ENCODE measurements at places on chromosomes 11 and 22.

DNA sequence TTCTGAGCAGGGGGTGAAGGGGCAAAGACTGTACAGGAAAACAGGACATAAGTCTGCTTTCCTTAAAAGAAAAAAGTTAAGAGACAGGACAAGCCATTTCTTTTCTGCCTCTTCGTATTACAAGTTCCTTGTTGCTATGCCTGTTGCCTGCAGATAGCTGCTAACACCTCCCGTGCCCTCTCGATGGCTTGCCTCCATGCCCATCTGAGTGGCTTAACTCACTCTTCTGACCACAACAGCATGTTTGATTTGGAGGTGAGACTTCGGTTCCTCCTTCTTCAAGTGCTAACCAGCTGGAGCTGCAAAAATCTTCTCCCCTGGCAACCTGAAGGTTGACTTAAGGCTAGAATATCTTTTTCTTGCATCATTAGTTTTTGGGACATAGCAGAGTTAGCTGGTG is 103.1 kb downstream of the PRR5L start:
- DNase-seq, result peak; percentile 40

DNA sequence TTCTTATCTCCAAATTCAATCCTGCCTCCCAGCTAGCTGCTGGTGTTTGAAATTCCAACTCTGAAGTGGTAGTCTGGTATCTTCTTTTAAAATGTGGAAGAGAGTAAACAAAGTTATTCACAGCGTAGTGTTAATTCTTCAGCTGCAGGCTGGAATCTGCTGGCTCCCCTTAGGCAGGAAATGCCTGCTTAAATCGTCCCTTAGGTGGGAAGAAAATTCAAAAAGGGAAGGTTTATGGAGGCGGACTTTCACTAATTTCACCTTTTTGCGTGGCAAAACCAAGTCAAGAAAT is 439.0 kb upstream of the CCDC90B start:
- no peak for DNase-seq

GRCh38 chr22:48845356-48845936 is 982.2 kb downstream of the BRD1 start:
- peak; percentile 78 for DNase-seq

GRCh38 chr11:93513772-93514171 is 29.4 kb downstream of the SMCO4 start:
- DNase-seq, result no peak

GRCh38 chr11:5922749-5923426 is 19.2 kb upstream of the OR56A3 start:
- DNase-seq, result no peak

DNA sequence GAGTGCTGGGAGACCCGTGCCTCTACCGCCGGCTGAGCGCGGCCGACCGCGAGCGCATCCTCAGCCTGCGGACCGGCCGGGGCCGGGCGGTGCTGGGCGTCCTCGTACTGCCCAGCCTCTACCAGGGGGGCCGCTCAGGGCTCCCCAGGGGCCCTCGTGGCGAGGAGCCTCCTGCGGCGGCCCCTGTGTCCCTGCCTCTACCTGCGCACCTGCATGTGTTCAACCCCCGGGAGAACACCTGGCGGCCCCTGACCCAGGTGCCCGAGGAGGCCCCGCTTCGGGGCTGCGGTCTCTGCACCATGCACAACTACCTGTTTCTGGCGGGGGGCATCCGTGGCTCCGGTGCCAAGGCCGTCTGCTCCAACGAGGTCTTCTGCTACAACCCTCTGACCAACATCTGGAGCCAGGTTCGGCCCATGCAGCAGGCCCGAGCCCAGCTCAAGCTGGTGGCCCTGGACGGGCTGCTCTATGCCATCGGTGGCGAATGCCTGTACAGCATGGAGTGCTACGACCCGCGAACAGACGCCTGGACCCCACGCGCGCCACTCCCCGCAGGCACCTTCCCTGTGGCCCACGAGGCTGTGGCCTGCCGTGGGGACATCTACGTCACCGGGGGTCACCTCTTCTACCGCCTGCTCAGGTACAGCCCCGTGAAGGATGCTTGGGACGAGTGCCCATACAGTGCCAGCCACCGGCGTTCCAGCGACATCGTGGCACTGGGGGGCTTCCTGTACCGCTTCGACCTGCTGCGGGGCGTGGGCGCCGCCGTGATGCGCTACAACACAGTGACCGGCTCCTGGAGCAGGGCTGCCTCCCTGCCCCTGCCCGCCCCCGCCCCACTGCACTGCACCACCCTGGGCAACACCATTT is 3.5 kb downstream of the KLHDC7B start:
- no peak for DNase-seq

GRCh38 chr11:26790738-26791137 is 68.9 kb upstream of the SLC5A12 start:
- DNase-seq, result no peak

DNA sequence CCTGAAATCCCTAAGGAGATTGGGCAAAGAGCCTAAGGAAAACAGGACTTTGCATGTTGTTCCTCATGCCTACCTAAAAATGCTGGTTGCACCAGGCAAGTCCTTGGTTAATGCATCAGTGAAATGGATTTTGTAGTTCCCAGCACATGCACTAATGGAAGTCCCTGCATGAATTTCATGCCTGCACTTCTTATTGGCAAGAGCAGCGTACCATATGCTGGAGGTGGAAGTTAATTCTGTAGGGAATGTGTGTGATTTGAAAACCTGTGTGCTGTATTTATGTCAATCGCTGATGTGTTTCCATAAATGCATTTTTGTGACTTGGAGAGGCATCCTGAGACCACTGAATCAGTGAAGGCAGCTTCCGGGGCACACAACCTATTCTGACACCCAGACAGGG is 140.3 kb upstream of the MTNR1B start:
- no peak for DNase-seq

DNA sequence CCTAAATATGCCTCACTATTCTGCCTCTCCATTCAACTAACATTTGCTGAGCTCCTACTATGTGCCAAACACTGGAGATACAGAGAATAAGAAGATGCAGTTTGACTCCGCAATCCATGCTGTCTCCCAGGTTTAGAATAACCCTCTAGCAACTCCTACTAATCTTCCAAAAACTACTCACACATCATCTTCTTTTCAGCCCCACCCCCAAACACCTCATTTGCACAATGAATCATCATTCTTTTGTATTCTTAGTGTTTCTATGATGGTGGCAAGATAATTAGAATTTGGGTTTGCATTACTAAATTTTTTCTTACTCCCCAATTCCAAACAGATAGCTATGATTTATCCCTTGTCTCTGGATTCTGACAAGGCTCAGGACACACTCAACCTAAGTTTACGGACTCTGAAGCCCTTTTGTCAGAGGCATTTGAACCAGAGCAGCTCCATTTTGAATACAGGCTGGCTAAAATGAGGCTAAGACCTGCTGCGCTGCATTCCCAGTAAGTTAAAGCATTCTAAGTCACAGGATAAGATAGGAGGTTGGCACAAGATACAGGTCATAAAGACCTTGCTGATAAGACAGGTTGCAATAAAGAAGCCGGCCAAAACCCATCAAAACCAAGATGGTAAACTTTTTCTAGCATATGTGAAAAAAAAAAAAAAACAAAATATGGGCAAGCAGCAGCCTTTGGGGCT is 1038.9 kb downstream of the DLG2 start:
- DNase-seq, result no peak

- DNase-seq, result no peak
Observed at GRCh38 chr11:46669711-46670139, 30.7 kb downstream of the ARHGAP1 start.

GRCh38 chr22:35782504-35782903 is 64.8 kb downstream of the APOL5 start:
- no peak for DNase-seq

GRCh38 chr11:88250566-88251242 is 75.5 kb upstream of the RAB38 start:
- DNase-seq, result no peak

- no peak for DNase-seq
Observed at GRCh38 chr22:42994276-42994916, 20.6 kb downstream of the PACSIN2 start.
